Heart left ventricle (tissue), 16 donors: ENCODE measurements at places on chromosomes 7 and 10. TPM values are rescaled to one million over a fixed set of nuclear protein-coding genes. Genes with fewer than 3 reads are reported as not detected.

EPHB6 gene
- total RNA-seq, result 3.3 TPM

CYP2C8 gene
- not detected for total RNA-seq

ACTR3C gene
- total RNA-seq, result 4.6 TPM

STYXL1 gene
- total RNA-seq, result 14.9 TPM

PVRIG gene
- total RNA-seq, result not detected

ECHDC3 gene
- 36.8 TPM for total RNA-seq

C10orf105 gene
- total RNA-seq, result 0.57 TPM

ADIRF gene
- 79.5 TPM for total RNA-seq

GJD4 gene
- not detected for total RNA-seq

AFAP1L2 gene
- total RNA-seq, result 7.5 TPM

NUP205 gene
- 17.7 TPM for total RNA-seq

KEL gene
- 0.56 TPM for total RNA-seq

PRLHR gene
- not detected for total RNA-seq

HYCC1 gene
- 48.2 TPM for total RNA-seq

CUEDC2 gene
- 85.2 TPM for total RNA-seq

PSTK gene
- total RNA-seq, result 1.5 TPM

LIPM gene
- total RNA-seq, result not detected

SSC4D gene
- 0.25 TPM for total RNA-seq

GCK gene
- 0.87 TPM for total RNA-seq

MRPS17 gene
- total RNA-seq, result 18.1 TPM

GFRA1 gene
- total RNA-seq, result 18.6 TPM

OR13A1 gene
- total RNA-seq, result not detected

PIP gene
- total RNA-seq, result not detected

MMD2 gene
- total RNA-seq, result not detected

CDH23 gene
- 6.0 TPM for total RNA-seq

POLR1F gene
- 11.8 TPM for total RNA-seq

TMEM196 gene
- total RNA-seq, result not detected

RNF133 gene
- not detected for total RNA-seq

POLR2J2 gene
- total RNA-seq, result 3.2 TPM

GPR26 gene
- not detected for total RNA-seq

GNB2 gene
- total RNA-seq, result 96.1 TPM

SH2D4B gene
- total RNA-seq, result not detected

LRIT1 gene
- not detected for total RNA-seq

GNAT3 gene
- total RNA-seq, result not detected

CYP17A1 gene
- 0.25 TPM for total RNA-seq

GNGT1 gene
- total RNA-seq, result not detected

FAM25C gene
- not detected for total RNA-seq

NHLRC2 gene
- 74.5 TPM for total RNA-seq

ADGRA1 gene
- total RNA-seq, result not detected

EGR2 gene
- 1.5 TPM for total RNA-seq

CTAGE4 gene
- not detected for total RNA-seq
